ENCODE measurements at places on chromosomes 4 and X.

DNA sequence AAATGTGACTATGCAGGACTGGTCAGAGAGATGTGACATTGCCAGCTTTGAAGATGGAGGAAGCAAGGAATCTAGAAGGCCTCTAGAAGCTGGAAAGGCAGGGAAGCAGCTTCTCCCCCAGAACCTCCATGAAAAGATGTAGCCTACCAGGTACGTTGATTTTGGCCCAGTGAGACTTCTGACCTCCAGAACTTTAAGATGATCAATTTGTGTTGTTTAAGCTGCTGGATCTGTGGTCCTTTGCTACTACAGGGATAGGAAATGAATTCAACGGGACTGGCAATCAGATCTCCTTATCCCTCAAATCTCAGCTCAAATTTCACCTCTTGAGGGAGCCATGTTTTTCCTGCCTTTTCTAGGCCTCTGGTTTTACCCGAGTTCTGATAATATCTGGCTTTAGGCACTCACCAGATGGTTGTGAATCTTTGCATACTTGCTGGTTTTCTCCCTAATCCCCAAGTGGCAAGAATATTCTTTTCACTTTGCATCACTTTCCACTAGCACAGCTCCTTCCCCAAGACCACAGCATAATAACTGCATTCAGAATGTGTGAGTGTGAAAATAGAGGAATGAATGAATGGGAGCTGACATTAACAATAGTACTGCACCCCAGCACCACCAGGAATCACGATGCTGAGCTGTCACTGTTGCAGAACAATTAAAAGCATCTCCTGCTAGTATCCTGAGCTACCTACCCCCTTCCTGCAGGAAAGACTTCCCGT lies 25.5 kb upstream of the TMSB4X start:
- no peak for DNase-seq

DNA sequence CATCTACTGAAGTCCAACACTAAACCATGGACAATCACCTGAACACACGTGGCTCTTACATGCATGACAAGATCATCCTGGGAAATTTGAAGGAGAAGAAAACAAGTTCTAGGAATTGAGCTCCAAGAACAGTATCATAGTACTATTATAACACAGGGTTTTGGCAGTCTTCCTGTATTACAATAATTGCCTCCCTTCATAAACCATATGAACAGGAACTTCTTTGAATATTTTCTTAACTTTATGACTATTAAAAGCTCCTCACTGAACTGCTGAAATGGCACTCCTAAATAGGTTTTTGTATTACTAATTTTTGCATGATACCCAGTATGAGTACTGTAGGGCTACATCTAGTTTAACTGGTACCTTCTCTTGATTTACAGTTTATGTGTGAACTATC lies 130.0 kb downstream of the ZAR1 start:
- no peak for DNase-seq

DNA sequence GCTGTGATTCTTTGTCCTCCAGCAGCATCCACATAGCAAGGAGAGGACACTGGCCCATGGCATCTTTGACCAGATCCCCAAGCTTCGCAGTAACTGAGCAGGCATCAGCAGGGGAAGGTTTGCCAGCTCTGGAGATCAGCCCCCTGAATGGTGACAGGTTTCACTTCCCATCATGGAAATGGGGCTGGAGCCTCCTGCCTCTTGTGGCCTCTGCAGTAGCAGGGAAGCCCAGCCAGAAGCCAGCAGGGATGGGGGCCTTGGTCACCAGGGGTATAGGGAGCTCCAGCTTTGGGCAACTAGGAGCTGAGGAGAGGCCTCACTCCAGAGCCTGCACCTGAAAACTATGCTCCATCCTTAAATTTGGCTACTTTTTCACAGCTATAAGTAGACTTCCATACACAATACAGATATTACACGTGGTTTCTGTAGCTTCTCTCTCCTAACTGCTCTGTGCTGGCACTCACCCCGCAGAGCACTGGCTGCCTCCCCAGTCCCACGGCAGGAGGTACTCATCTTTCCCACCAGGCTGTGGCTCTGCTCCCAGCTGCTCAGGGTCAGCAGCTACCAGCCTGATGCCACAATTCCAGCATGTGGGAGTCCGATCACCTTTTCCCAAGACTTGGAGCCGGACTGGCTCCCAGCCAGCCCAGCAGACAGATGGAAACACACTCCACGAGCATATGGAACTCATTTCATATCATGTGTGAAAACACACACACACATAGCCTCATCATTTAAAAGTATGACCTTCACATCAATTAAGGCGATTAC lies 2.8 kb downstream of the TMEM271 start:
- DNase-seq = no peak

DNA sequence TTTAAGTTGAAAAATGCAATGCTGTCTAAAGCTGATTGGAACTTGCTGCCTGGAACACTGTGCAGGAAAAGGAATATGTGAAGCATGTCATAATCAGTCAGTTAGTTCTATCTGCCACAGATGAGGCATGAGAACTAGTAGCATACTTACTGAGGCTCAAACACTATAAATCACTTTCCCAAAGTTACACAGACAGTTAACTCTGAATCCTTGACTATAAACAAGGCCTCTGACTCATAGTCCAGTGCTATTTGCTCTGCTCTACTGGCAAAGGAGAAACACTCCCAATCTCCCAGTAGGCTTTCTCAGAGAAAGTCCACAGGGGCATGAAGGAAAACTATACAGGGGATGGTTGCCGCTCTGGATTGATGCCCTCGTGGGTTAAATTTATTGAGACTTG lies 2078.4 kb upstream of the TENM3 start:
- no peak for DNase-seq

DNA sequence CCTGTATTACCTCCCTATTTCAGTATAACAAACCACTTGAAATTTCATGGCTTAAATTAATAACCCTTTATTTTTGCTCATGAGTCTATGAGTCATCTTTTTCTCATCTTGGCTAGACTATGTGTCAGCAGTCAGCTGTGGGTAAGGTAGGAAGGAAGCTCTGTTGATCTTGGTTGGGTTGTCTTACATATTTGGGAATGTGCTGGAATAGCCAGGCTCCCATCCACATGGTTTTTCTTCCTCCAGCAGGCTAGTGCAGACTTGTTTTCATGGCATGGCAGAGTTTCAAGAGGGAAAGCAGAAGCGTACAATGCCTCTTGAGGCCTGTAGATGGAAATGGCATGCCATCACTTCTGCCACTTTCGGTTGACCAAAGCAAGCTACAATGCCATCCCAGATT lies 89.7 kb downstream of the LINC00632 start:
- DNase-seq = no peak

GRCh38 chrX:8864161-8864560 lies 63.0 kb upstream of the FAM9A start:
- DNase-seq = no peak

GRCh38 chr4:107837317-107837716 lies 12.6 kb downstream of the SGMS2 start:
- DNase-seq = no peak

DNA sequence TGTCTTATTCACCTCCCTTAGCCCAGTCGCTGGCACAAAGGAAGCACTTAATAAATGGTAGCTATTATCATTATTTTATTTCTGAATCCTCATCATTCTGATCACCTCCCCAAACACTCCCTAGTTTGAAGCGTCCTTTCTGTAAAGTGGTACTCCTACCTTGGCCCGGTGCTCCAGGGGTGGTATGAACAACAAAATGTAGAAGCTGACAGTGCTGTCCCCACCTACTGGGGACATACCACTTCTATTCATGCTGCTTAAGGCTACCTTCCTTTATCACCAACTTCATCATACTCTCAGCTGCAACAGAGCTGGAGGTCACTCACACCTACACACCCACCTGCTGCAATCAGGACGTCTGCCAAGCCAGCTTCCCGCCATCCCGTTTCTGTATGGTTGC lies 40.8 kb upstream of the APLN start:
- DNase-seq = no peak

DNA sequence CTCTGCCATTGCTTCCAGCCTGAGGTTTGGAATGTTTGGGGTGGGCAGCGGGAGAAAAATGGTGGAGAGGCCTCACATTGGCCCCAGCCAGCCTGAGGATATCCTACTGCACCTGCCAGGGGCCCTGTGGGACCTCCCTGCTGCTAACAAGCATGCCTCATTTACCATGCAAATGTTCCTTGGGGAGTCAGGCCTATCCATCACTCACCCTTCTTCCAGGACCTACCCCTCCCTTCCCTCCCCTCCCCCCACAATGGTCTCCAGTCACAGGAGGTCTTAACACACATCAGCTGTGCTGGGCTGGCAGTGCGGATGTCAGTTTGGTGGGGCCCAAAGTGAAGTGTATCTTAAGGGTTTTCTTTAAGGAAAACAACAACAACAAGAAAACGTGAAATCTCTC lies 139.2 kb downstream of the SHOX start:
- no peak for DNase-seq

GRCh38 chrX:25007059-25008053 lies 8.4 kb downstream of the ARX start:
- DNase-seq = no peak

GRCh38 chr4:101850698-101851097 lies 60.2 kb downstream of the BANK1 start:
- no peak for DNase-seq

DNA sequence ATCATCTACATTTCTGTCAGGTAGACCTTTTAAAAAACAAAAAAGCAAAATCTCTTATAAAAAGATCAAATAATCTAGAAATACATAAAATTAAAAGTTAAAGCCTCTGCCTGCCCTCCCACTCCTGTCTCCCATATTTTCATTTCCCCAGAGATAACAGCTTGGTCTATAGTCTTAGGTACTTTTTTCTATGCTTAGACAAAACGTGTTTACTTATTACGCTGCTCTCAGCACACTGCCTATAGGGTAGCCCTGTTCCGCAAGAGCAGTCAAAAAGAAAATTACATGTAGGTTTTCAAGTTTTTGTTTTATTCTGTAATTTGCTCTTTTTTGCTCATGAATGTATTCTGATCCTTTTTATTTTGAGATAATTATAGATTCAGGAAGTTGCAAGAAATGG lies 73.3 kb downstream of the TAF1 start:
- DNase-seq = no peak

GRCh38 chr4:77385124-77385969 lies 220.3 kb upstream of the CXCL13 start:
- peak; percentile 37 for DNase-seq

DNA sequence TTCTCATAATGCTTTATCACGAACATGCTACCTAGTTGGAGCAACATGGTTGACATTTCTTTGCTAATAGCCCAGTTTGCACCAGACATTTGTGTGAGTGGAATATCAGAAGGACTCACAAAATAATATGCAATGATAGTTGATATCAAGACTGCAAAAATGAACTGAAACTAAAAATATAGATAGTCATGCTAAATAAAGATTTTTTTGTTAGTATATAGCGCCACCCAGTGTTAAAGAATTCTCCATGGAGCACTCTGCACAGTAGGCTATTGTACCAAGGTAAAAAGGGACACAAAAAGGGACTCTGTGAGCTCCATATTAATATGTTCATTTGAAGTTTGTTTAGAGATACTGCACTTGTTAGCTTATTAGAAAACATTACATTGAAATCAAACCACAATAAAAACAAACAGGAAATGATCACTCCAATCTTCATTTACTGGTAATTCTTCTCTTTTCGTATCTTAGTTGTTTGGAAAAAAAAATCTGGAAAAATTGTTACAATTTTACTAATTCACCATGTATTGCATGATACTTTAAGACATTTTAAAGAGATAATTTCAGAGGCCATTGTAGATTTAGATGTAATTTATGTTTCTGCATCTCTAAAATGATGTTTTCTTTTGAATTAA lies 1509.6 kb downstream of the ADGRL3 start:
- no peak for DNase-seq

DNA sequence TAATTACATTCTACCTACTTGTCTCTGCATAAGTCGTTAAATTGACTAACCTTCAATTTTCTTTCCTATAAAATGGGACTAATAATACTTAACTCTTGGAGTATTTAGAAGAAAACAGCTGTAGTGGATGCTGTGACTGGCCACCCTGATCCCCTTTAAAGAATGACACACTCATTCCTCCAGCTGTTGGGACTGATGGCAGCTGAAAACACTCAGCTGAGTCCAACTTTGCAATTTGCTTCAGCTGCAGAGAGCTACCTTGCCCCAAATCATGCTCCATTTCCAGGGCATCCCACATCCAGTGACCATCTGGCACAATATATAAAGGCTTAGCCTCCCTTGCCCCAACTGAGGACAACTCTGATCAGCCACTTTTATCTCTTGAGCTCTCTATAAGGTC lies 89.1 kb downstream of the MID1IP1 start:
- no peak for DNase-seq

DNA sequence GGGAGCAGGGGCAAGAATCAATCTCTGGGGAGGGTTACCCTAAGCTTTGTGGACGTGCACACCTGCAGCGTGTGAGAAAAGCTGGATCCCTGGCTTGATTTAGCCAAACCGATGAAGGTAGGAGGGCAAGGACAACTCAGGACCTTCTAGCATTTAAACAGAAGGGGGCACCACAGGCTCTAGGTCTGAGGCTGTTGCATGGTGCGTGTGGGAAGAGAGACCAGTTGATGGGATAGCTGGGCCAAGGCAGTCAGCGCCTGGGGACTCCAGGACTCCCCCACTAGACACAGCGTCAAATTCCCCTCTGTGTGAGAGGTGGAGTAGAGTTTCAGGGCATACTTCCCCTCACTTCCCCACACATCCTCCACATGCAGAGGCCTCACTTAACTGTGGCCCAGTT lies 4.3 kb downstream of the GABRQ start:
- no peak for DNase-seq
